ENCODE measurements at places on chromosomes 1 and 21. TPM values are rescaled to one million over a fixed set of nuclear protein-coding genes. Genes with fewer than 3 reads are reported as not detected.

- DNase-seq = no peak
Observed at GRCh38 chr1:231869364-231869763, 242.8 kb downstream of the DISC1 start.

DNA sequence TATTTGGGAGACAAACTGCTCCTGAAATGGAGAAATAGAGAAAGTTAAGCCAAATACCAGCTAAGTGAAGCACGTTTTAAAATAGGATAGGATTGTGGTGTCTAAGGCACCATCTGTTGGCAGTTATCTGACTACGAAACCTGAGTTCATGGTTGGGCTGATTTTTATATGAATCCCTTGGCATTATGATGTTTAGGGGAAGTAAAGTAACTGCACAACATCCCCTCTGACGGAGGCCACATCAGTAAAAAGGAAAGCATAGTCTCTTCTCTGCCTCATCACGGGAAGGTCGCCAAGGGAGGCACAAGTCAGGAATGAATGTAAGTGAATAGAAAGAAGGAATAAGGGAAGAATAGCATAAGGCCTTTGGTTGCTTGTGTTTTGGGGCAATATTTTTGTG is 128.0 kb downstream of the PRRX1 start:
- DNase-seq = peak; percentile 57

DNA sequence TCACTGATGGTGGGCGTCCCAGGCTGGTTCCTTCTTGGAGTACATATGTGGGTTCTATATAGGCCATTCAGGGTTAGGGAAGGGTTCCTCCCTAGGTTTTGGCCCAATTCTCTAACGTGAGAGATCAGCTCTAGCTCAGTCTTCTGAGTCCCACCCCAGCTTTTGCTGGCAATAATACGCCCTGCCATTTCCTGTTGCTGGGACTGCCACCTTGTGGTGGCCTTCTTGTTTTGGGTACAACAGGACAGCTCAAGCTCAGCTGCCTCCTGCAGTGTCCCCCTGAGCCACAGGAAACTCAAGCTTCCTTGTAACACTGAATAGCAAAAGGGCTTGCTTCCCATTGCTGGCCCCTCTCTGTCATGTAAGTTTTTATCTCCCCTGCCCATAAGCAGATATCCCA is 77.8 kb downstream of the BACH1 start:
- DNase-seq = peak; percentile 46

GRCh38 chr21:40616377-40616704 is 230.6 kb downstream of the DSCAM start:
- no peak for DNase-seq

DNA sequence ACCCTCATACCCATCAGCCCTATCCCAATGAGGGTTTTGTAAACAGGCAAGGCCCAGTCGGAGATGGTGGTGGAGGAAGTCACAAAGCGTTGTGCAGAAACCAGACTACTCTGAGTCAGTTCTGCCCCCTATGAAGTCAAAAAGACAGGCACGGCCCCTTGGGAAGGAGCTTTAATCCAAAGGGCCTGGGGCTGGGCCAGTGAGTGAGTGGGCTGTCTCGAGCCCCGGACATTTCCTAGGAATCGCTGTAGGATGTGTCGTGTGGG is 442 bp upstream of the AHCYL1 start:
- peak; percentile 71 for DNase-seq

DNA sequence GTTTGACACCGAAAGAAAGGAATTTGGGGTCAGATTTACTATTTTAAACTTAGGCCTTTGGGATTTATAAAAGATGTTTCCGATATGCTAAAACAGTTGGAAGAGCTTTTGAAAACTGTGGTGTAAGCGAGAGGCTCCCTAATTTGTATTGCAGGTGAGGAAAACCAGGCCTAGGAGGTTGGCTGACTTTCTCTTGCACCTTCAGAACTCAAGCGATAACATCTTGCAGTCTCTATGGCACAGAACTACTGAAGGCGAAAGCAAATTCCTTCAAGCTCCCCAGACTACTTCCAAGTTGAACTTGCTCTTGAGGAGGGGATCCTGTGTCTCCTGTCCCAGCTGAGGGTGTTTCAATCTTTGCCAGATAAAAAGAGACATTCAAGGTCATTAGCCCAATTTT is 685.7 kb downstream of the ADGRL2 start:
- DNase-seq = no peak

DNA sequence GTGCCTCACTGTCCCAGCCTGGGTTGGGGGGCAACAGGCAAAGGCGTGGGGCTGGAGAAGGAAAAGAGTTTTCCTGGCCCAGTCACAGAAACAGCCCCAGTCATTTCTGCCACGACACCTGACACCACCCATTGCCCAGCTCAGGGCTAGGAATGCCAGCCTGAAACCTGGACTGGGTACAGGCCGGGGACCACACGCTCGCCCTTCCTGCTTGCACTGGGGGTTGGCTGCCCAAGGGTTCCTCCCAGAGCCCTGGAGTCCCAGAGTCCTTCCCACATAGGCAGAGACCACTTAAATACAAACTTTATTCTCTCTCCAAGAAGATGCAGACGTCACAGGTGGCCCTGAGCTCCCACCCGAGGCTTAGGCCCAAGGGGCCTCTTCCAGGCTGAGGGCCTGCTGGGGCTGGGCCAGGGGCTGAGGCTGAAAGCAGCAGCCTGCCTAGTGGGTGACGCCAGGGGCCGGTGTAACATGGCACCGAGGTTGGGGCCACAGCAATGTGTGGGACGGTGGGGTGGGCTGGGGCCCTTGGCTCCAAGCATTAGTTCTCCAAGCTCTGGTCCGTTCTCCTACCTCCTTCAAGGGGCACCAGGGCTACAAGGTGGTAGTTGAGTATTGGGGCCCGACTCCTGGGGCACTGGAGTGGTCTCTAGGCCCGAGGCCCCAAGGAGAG is 1.6 kb downstream of the TMEM52 start:
- DNase-seq = no peak

GRCh38 chr21:38314558-38314957 is 57.8 kb downstream of the KCNJ15 start:
- no peak for DNase-seq

- DNase-seq = peak; percentile 14
Observed at GRCh38 chr1:85629532-85629920, 49.0 kb downstream of the CCN1 start.

GRCh38 chr1:246041360-246041759 is 465.7 kb downstream of the SMYD3 start:
- DNase-seq = no peak

- no peak for DNase-seq
Observed at GRCh38 chr21:29315131-29315749, 16.5 kb downstream of the BACH1 start.

DNA sequence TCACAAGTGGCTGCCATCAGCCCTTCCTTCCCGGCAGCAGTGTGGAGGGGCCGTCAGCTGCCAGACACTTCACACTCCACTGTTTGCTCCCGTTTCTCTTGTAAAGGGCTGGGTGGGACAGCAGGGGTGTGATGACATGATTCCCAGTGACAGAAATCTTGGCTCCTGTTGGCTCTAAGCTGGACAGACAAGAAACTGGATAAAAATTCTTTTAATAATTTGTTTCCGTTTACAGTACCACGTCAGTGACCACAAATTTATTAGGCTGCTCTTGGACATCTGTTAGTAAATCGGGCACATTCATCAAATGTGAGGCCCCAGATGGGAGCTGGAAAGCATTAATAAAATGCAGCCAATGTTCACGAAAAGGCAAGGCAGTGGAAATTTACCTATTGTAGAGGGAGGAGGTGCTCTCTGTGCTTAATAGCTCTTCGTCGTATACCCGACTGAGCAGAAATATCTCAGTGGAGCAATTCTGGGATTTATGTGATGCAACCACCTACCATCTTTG is 353.7 kb upstream of the GREM2 start:
- DNase-seq = no peak

DNA sequence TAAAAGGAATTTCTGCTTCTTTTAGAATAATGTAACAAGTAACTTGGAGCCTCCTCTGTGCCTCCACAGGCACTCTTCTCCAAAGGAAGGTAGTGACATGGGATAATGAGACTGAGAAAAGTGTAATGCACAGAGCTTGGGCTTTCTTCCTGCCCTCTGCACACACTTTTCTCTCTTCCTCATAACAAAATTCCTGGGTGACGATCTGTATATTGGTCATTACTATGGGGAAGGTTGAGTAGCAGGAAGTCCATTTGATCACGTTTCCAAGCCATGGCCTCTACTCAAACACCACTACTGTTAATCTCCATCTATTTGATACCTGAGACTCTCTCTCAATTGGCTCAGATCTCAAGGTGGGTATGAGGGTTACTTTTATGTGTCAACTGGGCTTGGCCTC is 113.9 kb downstream of the GRIK1 start:
- DNase-seq = no peak

DNA sequence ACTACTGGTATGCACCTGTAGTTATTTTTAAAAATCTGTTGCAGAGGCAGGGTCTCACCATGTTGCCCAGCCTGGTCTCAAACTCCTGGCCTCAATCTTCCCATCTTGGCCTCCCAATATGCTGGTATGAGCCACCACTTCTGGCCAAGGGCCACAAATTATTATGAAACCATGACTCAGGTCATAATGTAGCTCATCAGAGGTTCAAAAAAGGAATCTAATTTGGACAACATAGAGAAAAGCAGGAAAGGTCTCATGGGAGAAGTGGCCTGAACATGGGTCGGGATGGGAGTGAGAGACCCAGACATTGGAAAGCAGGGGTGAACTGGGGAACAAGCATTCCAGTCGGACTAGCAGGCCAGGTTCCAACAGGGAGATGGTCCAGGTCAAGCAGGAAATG is 45.2 kb upstream of the C1orf198 start:
- DNase-seq = peak; percentile 72

DNA sequence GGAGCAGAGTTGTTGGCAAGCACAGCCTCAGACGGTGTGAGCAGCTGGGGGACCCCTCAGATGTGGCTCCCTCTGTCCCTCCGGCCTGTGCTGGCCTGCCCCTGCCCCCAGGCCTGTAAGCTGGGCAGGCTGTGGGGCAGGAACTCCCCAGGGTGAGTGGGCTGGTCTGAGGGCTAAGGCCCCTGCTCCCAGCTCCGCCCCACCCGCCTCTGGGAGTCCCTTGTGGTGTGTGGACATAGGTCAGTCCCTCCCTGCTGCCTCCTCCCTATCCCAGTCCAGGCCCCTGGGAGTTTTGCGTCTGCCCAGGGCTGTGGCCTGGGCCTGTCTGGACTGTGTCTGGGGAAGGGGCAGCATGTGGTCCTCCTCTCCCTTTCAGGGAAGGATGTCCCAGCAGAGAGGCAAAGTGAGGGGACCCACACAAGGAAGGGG is 3.6 kb upstream of the VWA1 start:
- DNase-seq = no peak

EEIG2 gene
- 5.4 TPM for total RNA-seq

MAP3K21 gene
- total RNA-seq = not detected

FAM78B gene
- not detected for total RNA-seq

S100A7 gene
- total RNA-seq = not detected

ANKRD35 gene
- 0.65 TPM for total RNA-seq

MAP3K7CL gene
- total RNA-seq = 14.8 TPM

JAM2 gene
- total RNA-seq = 1.9 TPM

GUCA2A gene
- total RNA-seq = not detected

HMGCS2 gene
- not detected for total RNA-seq

NUF2 gene
- 11.8 TPM for total RNA-seq
